Aortic smooth muscle cell (primary cell): ENCODE measurements at places on chromosomes 13 and 19. TPM values are rescaled to one million over a fixed set of nuclear protein-coding genes. Genes with fewer than 3 reads are reported as not detected.

Gene NLRP11
- total RNA-seq = not detected in 2 replicates

Gene OXGR1
- total RNA-seq = not detected in 2 replicates

Gene TMC4
- 0.31 TPM in 1 of 2 replicates, not detected in the other for total RNA-seq

Gene FXYD3
- not detected in 2 replicates for total RNA-seq

Gene MEF2B
- not detected in 2 replicates for total RNA-seq

Gene KHSRP
- 82.6 and 87.7 TPM in 2 replicates for total RNA-seq

Gene KIR2DL3
- total RNA-seq = not detected in 2 replicates

Gene PSG11
- not detected in 2 replicates for total RNA-seq

Gene TMEM59L
- total RNA-seq = 3.1 and 4.0 TPM in 2 replicates

Gene HS6ST3
- under 0.01 TPM in 2 replicates for total RNA-seq

Gene NALCN
- 13.6 and 16.6 TPM in 2 replicates for total RNA-seq

Gene ZNF383
- total RNA-seq = 4.7 and 5.3 TPM in 2 replicates

Gene SYNGR4
- total RNA-seq = not detected in 2 replicates

Gene PTGIR
- total RNA-seq = 61.6 and 62.9 TPM in 2 replicates

Gene ZNF540
- 0.81 and 0.92 TPM in 2 replicates for total RNA-seq

Gene CGB8
- total RNA-seq = not detected in 2 replicates

Gene KRTDAP
- total RNA-seq = not detected in 2 replicates

Gene CLEC17A
- total RNA-seq = 0.06 and 0.13 TPM in 2 replicates

Gene PLPP2
- 0.53 and 1.9 TPM in 2 replicates for total RNA-seq

Gene KLK2
- not detected in 2 replicates for total RNA-seq

Gene AMER2
- total RNA-seq = not detected in 2 replicates

Gene KLK15
- not detected in 2 replicates for total RNA-seq

Gene CYP2S1
- total RNA-seq = 0.62 and 0.79 TPM in 2 replicates

Gene SERTAD1
- 20.4 and 34.9 TPM in 2 replicates for total RNA-seq

Gene ARHGAP45
- total RNA-seq = 1.5 TPM in 2 replicates

Gene KCNN4
- total RNA-seq = 10.4 and 12.2 TPM in 2 replicates

Gene ZFP14
- 3.4 and 4.7 TPM in 2 replicates for total RNA-seq

Gene KCNRG
- total RNA-seq = 5.0 and 5.9 TPM in 2 replicates

Gene TNNI3
- not detected in 2 replicates for total RNA-seq

Gene EFNB2
- 8.2 and 13.1 TPM in 2 replicates for total RNA-seq

Gene ZNF835
- total RNA-seq = 0.50 and 1.8 TPM in 2 replicates

Gene TNNT1
- 1.2 and 1.7 TPM in 2 replicates for total RNA-seq

Gene ZFP28
- 6.9 and 9.4 TPM in 2 replicates for total RNA-seq

Gene CRX
- total RNA-seq = not detected in 2 replicates

Gene GAPDHS
- total RNA-seq = not detected in 2 replicates

Gene TNFRSF19
- total RNA-seq = 2.5 and 5.5 TPM in 2 replicates

Gene ZNF134
- total RNA-seq = 18.3 and 18.9 TPM in 2 replicates

Gene LGALS14
- not detected in 2 replicates for total RNA-seq

Gene SYT3
- 0.12 and 0.13 TPM in 2 replicates for total RNA-seq

Gene FLT1
- 3.2 and 5.4 TPM in 2 replicates for total RNA-seq
